ENCODE measurements at places on chromosomes 12 and 14.

DNA sequence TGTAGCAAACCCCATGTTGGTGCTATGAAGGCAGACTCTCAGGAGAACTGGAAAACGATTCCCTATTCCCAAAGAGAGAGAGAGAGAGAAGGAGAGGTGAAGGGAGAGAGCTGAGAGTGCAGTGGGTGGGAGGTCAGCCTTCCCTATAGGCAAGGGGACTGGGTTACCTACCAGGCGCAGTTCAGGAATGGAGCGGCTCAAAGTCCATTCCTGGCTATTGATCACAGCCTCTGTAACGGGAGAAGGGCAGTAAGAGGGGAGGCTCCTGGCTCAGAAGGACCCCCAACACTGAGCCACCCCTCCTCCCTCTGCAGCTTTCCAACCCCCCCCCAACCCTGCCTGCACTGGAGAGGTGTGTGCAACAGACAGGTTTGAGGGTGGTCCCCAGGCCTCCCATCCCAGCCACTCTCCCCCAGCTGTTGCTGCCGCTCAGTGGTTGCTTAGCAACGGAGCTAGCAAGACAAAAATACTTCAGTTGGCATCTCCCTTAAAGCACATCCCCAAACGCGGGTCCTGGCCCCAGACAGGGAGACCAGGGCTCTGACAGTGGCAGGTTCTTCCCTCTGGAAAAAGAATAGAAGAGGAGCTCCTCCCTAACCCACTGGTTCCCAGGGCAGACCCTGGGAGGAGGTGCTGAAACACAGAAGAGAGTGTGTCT is 3.2 kb downstream of the AGAP2 start:
- no peak for DNase-seq

- DNase-seq: no peak
Observed at GRCh38 chr12:90399357-90399756, 555.6 kb downstream of the CCER1 start.

DNA sequence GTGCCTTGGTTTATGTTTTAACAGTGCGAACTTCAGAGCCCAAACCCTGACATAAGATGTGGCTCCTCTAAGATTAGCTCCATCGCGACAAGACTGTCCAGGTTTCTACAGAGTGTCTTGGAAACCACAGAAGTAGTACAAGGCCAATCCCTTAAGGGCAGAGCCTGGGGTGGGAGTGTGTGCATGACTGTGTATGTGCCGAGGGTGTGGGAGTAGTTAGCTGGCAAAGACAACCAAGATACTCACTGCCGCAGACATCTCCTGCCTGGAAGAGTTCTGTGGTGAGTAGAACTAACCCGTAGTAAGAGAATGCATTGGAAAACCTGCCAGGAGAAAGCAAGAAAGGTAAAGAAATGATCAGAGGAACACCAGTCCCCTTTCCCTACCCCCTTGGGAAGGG is 54.1 kb downstream of the DAO start:
- no peak for DNase-seq

- no peak for DNase-seq
Observed at GRCh38 chr12:1493781-1494565, 100.4 kb downstream of the FBXL14 start.

DNA sequence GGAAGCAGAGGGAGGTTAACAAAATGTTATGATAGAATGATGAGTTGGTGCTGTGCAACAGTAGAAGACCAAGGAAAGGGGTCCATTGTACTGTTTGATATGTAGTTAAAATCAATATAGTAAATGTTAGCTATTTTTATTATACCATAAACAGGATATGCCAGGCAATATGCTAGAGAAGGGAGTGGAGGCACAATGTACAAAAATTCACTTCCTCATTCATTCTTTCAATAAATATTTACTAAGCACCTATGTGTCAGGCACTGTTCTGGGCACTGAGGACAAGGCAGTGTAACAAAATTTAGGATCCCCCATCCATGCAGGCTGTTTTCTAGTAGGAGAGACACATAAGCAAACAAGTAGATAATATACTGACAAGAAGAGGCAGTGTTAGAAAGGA is 25.0 kb downstream of the FGD6 start:
- DNase-seq: no peak

- no peak for DNase-seq
Observed at GRCh38 chr12:167959-168600, 45.9 kb downstream of the SLC6A12 start.

Measured in stimulated activated CD8-positive, alpha-beta memory T cell treated with anti-CD3 and anti-CD28 coated beads, Interleukin-4, amount 100 ng/mL, for 1 hour (primary cell).